Glutamatergic neuron (in vitro differentiated cells): ENCODE measurements at places on chromosomes 3 and 15.

DNA sequence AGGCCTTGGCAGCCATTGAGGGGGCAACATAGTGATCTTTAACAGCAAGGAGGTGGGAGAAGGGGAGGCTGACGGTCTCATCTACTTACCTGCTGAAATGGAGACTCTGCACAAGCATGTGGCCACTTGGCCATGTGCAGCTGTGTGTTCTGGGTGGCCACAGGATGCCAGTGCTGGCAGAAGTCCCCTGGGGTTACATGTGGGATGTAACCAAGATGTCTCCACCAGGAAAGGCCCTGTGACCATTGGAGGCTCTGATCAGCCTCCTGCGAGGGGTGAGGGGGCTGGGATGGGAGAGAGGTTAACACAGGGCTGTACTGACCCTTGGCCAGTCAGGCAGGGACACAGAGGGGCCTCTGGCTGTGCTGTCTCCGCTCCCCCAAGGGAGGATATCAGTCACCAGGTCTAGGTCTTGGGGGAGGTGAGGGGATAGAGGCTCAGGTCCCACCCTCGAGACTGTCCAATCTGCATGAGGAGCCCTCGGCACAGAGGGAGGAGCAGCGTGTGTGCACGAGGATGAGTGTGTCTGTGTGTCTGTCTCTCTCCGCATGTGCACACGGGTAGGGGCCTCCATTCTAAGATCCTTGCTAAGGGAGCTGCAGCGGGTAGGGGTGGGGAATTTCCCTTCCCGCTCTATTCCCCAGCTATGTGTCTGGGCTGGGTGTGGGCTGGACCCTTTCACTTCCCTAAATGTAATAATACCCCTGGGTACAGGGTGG is 19.5 kb downstream of the PRKCD start:
- no peak for DNase-seq

DNA sequence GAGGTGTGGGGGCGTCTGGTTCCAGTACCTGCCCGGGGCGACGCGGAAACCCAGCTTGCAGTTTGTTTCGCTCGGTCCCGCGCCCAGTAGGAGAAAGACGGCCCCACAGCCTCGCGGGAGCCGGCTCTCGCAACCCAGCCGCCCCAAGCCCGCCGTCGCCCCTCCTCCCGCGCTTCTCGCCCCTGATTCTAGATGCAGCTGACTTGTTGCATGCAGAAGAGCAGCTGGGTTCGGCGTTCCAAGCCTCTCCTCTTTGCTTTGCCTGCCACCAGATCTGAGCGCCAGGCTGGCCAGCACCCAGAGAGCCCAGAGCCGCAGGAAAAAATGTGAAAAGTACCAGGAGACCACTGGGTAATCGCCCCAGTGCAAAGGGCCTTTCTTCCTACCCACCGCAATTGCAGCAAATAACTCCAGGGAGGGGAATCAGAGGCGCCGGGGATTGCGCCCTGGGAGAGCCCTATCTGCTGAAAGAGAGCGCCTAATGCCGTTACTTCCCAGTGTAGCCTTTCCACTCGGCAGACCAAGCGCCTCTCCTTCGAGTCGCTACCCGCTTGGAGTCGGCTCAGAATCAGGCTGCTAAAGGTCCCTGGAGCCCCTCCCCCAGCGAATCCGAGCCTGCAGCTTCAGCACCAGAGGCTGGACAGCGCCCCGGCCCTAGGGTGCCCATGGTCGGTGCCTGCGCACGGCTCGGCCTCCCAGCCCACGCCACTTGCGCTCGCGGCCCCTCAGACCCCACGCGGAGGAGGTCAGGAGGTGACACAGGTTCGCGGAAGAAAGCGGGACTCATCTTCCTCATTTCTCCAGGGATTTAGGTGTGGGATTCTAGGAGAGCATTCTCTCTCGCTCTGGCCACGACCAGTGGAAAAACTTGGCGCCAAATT is 15.7 kb upstream of the AEN start:
- DNase-seq: peak; percentile 65

- DNase-seq: no peak
Observed at GRCh38 chr15:38795471-38796245, 231.0 kb upstream of the RASGRP1 start.

GRCh38 chr3:178969004-178969700 is 102.5 kb downstream of the ZMAT3 start:
- DNase-seq: no peak

- no peak for DNase-seq
Observed at GRCh38 chr3:178479446-178479845, 56.8 kb upstream of the KCNMB2 start.

- no peak for DNase-seq
Observed at GRCh38 chr3:133644768-133645167, 17.0 kb downstream of the TOPBP1 start.

GRCh38 chr15:78103406-78104118 is 11.2 kb downstream of the SH2D7 start:
- no peak for DNase-seq

DNA sequence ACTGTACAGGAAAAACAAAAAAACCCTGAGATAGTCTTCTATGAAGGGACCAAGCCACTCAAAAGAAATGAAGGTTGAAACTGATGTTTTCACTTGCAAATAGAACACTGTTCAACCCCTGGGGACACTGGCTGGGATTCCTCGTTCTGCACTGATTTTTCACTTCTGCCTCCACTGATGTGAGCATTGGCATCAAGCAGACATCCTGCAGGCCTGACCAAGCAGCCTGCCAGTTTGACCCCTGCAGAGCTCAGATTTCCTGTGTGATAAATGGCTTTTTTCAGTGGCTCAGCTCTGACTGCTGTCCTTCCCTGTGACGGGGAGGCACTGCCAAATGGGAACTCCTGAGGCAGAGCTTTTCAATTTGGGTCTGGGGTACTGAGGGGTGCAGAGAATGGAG is 50.0 kb downstream of the RASGRP1 start:
- no peak for DNase-seq

- DNase-seq: no peak
Observed at GRCh38 chr3:97201814-97202213, 387.4 kb downstream of the EPHA6 start.

DNA sequence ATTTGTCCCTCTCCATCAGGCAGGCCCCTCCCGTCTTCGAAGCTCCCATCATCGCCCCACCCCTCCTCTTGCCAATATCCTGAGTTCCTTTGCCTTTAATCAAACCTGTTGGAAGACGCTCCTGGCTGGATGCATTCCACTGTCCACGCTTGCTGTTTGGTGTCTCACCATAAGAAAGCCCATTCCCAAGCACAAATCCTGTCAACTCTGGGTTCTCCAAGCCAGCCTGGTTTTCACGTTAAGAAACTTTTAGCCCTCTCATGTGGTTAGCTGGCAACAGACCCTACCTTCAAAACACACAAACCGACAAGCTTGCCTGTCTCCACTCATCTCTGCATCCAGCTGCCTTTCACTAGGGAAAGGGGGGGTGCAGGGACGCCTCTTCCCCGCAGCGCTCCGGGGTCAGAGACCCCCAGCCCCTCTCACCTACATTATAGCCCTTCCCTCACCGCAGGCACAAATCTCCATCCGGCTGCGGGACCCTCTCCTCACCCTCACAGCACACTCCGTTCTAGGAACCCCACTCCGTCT is 1.1 kb downstream of the GORASP1 start:
- no peak for DNase-seq

- DNase-seq: no peak
Observed at GRCh38 chr3:128279601-128279880, 126.3 kb downstream of the EEFSEC start.

DNA sequence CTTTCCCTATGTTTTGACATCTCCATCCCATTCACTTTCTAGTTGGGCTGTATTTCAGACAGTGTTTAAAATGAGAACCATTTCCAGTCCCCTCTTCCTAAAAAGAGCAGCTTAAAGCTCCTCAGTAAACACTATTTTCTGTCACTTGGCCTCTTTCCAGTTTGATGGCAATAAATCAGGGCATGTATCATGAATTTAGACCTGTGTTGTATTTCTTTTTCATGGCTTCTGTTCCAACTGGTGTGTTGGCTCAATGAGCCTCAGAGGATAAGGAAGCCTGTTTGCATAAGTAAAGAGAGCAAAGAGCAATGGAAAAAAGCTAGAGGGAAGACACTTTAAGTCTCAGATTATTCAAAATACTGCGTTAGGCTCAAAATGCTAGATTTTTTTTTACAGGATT is 7.2 kb downstream of the CCDC80 start:
- no peak for DNase-seq

- peak; percentile 53 for DNase-seq
Observed at GRCh38 chr3:169146179-169146665, 517.3 kb downstream of the MECOM start.

DNA sequence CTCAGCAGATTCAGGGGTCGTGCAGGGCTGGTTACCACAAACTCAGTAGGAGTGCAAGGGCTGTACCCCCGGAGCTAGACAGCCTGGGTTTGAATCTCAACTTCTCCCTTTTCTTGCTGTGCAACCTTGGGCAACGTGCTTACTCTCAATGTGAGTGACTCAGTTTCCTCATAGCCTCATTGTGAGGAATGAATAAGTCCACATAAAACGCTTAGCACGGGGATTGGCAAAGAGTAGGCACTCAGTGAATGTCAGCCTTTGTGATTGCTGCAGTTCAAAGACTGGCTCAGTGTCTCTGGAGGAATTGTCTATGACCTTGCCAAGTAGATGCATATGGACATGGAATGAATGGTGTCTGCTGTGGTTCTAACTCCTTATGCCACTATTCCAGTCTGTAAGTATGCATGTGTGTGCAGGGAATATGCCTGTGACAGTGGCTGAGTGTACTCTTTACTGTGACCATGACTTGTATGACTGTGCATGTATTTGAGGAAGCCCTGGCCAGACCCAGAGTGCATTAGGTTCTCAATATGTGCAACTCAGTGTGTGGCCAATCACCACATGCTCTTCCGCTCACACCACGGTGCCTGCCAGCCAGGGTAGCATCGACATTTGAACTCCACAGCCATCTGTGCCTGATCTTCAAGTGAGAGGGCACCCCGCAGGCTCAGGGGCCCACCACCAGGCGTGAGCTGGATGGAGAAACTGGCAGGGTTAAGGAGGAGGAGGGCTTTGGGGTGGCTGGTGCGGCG is 900 bp upstream of the HYAL3 start:
- DNase-seq: no peak

GRCh38 chr3:5442106-5442785 is 254.7 kb downstream of the EDEM1 start:
- no peak for DNase-seq

DNA sequence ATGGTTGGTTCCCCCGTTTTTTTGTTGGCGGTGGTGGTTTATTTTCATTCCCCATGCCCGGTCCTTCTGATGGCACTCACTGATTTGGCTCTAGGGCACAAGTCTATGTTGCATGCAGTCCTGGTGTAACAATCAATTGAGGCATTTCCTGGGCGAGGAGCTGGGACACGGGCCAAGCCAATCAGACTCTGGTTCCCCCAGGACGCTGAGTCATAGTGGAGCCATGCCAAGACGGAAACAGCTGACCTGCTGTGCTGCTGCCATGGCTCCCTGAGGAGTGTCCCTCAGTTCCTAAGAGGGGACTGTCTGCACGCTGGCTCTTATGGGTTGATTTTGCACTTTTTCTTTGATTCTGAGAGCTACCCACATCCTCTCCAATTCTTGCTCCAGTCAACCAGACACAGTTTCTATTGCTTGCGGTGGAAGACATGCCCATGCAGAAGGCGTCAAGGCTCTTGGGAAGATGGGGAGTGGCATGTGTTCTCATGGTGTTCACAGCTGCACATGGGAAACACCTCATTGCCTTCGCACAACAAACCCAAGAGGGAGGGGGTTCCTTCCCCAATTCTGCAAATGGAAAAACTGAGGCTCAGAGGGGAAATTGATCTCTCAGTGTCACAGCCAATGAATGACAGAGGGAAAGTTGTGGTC is 28.3 kb upstream of the ALDH1L1 start:
- no peak for DNase-seq

DNA sequence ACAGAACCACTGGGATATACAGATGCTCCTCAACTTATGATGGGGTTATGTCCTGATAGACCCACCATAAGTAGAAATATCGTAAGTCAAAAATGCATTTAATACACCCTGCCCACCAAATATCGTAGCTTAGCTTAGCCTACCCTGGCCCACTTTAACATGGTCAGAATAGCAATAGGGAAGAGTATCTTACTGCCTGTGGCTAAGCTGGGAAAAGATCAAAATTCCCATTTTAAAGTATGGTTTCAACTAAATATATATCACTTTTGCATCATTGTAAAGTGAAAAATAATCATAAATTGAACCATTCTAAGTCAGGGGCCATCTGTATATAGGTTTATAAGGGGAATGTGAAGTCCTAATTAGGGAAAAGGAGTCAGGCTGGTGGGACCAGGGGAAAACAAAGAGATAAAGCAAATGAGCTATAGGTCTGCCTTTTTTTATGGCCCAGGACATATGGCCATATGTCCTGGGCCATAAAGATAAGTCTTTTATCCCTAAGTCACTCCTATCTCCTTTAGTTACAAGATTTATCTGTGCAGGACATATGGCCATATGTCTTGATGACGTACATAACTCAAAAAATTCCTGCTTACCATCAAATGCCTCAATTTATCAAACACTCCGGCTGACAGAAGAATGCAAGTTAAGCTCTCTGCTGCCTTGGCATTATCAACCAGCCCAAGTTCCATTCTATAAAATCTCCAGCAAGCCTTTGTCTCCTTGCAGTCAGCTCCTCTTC is 11.2 kb downstream of the RTP3 start:
- no peak for DNase-seq

DNA sequence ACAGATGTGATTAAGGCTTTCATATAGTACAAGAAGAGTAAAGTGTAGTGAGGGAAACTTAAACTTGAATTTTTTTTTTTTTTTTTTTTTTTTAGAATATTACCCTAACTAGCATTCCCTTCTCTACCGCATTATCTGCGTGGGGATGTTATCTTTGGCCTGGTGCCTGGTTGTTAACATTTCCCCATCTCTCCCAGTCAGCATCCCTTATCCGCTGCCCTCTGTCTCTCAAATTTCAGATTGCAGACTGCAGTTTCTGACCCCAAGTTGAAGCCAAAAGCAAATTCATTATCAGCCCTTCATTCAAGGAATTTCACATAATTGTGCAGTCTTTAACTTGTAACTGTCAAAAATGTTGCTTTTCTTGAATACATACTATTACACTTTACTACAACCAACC is 353.0 kb downstream of the PLOD2 start:
- DNase-seq: no peak

- DNase-seq: no peak
Observed at GRCh38 chr15:59941612-59942011, 62.5 kb upstream of the FOXB1 start.

- DNase-seq: peak; percentile 67
Observed at GRCh38 chr15:28984421-28985315, 98.9 kb downstream of the APBA2 start.

- DNase-seq: no peak
Observed at GRCh38 chr3:196949285-196949619, 6.9 kb upstream of the NCBP2 start.

GRCh38 chr15:24878153-24878552 is 76.6 kb upstream of the SNRPN start:
- DNase-seq: no peak

GRCh38 chr3:51559411-51559888 is 20.9 kb downstream of the RAD54L2 start:
- no peak for DNase-seq

GRCh38 chr3:196335503-196335948 is 2.7 kb downstream of the TM4SF19 start:
- DNase-seq: no peak

- DNase-seq: no peak
Observed at GRCh38 chr3:149233323-149233722, 11.7 kb upstream of the CP start.
